Hepatocyte (in vitro differentiated cells): ENCODE measurements at places on chromosomes 5 and 9. TPM values are rescaled to one million over a fixed set of nuclear protein-coding genes. Genes with fewer than 3 reads are reported as not detected.

Gene C5orf46
- total RNA-seq, result not detected in 2 replicates

Gene KIF12
- total RNA-seq, result 31.9 and 39.9 TPM in 2 replicates

Gene HAVCR1
- 9.4 and 9.5 TPM in 2 replicates for total RNA-seq

- no peak overlapping the region for H3K27ac ChIP-seq
- H3K27me3 ChIP-seq, result no peaks in the 10 kb centered on the region
Observed at GRCh38 chr9:26341545-26341944, 551.1 kb downstream of the CAAP1 start.

DNA sequence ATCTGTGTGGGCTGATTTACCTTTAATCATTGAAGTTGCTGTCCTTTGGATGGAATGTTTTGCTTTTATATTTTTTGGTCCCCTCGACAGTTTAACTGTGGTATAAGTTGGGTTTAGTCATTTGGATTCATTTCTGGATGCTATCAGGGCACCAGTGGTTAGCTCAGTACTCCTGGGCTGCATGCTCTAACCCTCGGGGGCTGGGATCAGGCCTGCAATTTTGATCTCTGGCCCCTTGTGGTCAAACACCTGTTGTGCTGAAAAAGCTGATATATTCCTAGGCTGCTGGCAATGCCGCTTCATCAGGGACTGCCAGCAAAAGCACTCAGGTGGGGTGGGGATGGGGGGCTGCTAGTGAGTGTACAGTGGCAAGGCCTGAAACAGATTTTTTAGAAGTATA lies 440.4 kb upstream of the RIOK2 start:
- H3K4me3 ChIP-seq, result no peak overlapping the region
- no peaks in the 10 kb centered on the region for H3K4me1 ChIP-seq
- no peak for DNase-seq
